ENCODE measurements at places on chromosomes 16 and 17. TPM values are rescaled to one million over a fixed set of nuclear protein-coding genes. Genes with fewer than 3 reads are reported as not detected.

DNA sequence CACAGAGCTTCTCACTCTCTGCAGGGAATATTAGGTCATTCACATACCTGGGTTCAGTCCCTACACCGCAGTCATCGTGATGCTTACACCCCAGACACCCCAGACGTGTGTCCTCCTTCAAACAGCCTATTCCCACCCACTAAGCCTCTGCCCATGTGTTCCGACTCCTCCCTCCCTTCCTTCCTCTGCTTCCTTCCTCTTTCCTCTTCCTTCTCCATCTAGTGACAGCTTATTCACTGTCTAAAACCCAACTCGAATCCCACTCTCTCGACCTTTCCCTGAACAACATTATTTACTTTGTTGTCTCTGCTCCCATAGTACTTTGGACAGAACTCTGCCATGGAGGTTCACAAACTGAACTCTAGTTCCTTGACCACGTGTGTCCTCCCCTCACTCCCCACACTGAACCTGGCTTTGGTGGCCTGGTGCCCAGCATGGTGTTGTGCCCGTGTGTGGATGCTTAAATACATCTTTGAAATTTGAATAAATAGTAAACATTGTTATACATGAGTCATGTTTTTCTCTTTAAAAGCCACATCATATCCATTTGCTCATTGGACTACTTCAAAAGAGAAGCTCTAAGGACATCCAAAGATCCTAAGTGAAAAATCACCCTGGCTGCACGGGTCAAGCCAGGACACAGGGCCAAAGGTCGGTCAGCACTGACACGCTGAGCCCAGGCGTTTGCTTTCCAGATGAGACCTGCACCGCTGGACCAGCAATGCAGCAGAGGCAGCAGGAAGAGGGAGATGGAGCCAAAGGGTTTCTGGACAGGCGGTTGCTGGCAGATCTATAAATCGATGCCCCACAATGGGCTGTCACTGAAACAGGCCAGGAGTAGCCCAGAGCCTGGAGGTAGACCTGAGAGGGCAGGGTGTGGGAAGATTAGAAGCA is 14.1 kb upstream of the G6PC1 start:
- peak; percentile 38 for DNase-seq

Gene CRHR1
- total RNA-seq: 0.09 TPM

- no peak for DNase-seq
These were observed 66.7 kb downstream of the PIGL start for GRCh38 chr17:16283705-16284104.

DNA sequence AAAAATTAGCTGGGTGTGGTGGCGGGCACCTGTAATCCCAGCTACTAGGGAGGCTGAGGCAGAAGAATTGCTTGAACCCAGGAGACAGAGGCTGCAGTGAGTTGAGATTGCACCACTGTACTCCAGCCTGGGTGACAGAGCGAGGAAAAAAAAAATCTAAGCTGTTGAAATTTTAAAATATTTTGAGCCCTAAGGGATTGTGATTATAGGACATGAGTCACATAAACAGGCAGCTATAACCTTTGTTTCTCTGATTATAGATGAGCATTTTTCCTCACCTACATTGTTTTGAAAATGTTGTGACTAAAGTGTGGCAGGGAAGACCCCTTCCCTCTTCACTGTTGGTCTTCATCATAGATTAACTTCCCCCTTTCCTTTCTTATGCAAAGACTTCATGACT is 135.5 kb downstream of the MGAT5B start:
- no peak for DNase-seq

Gene CCL2
- 53.8 TPM for total RNA-seq

DNA sequence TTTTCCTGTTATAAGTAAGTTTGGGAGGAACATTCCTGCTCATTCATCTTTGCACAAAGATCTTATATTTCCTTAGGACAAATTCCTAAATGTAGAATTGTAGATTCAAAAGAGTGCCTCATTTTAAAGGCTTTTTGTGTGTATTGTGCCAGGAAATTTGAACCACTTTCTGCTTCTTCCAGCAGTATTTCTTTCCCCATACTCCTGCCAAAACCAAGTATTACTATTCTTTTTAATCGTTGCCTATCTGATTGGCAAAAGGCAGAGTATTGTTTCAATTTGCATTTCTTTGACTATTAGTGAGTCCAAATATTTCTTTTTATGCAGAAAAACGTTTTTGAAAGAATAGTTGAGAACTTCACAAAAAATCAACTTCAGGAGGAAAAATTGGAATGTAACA is 9.3 kb downstream of the ANKS4B start:
- DNase-seq: peak; percentile 11
